GDM1 (cell line): ENCODE measurements at places on chromosomes 11 and 22.

DNA sequence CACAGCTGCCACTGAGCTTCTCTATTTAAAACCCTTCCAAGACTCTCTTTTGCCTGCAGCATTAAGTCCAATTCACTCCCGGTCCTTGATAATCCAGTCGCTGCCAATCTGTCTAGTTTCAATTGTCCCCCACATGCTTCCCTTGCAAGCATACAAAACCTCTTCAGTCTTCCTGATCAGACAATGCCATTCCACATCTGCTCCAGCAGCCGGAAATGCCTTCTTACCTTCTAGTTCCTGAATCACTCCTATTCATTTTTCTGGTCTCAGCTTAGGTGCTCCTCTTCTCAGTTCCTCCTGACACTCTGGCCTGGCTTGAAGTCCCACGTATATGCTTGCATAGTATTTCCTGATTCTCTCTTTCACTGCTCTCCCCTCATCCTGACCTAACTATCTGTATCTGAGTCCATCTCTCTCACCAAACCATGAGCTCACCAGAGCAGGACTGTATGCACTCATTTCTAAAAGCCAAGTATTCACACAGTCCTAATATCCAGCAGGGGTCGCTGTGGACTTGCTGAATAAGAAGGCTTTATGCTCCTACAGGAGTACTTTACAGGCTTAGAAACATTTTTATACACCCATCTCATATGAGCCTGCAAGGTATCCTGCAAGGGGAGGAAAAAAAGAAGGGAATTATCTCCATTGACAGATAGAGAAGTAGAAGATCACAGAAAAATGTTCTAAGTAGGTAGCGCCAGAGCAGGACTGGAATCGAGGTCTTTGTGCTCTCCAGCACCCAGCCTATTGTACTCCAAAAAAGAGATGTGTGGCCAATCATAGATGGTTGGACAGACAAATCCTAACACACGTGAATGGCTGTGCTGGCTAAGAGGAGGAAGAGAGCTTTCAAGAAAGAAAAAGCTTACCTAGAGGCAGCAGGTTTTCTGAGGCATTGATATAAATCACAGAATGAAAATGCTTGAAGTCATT lies 19.2 kb downstream of the XRRA1 start:
- DNase-seq: peak; percentile 57

GRCh38 chr11:92962446-92962845 lies 7.0 kb upstream of the MTNR1B start:
- no peak for DNase-seq

DNA sequence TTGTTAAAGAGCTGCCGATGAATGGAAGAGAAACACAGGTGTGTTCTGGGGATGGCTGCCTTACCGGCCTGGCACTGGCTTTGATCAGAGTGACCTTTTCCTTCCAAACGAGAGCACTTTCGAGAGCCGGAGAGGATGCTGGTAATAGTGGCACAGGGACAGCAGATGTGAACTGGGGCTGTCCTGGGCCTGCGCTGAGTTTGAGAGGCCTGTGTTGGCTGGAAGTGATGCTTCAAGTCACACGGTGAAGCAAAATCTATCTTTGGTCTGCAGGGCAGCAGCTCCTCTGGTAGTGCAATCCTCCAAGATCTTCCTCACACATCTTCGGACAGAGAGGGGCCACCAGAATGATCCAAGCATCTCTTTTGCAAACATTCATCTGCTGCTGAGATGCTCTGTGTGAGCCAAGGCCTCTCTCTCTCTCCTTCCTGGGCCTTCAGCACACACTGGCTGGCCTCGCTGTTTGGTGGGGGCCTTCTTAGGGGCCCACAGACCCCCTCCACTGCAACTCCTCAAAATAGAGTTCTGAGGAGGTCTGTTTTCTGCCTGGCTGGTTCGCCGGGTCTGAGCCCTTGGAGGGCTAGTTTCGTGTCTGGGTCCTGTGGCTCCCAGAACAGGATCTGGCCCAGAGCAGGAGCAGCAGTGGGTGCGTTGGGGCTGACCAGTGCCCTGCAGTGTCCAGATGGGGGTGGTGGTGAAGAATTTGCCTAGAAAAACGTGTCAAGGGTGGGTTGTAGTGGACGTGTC lies 6.4 kb downstream of the MPPED1 start:
- no peak for DNase-seq

DNA sequence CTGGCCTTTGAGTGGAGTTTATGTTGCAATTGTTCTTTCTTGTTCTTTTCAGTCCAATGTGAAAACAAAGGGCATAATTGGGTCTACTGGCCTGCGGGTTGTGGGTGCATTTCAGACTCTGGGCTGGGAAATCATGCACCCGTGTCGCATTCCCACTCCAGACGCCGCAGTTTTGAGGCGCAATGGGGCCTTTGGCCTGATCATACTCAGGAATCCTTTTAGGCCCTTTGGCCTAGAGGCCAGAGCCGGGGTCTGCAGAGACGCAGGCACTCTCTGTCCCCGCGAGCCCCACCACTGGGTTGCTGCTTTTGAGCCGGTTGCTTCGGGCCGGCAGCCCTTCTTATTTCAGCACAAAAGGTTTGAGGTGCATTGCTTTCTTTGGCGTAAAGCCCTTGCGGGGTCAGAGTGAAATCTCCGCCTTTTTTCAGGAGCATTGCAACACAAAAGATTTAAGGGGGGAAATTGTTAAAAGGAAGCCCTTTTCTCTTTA lies 48.4 kb upstream of the DBX1 start:
- DNase-seq: no peak

GRCh38 chr22:24043958-24044357 lies 32.9 kb downstream of the CABIN1 start:
- DNase-seq: no peak

DNA sequence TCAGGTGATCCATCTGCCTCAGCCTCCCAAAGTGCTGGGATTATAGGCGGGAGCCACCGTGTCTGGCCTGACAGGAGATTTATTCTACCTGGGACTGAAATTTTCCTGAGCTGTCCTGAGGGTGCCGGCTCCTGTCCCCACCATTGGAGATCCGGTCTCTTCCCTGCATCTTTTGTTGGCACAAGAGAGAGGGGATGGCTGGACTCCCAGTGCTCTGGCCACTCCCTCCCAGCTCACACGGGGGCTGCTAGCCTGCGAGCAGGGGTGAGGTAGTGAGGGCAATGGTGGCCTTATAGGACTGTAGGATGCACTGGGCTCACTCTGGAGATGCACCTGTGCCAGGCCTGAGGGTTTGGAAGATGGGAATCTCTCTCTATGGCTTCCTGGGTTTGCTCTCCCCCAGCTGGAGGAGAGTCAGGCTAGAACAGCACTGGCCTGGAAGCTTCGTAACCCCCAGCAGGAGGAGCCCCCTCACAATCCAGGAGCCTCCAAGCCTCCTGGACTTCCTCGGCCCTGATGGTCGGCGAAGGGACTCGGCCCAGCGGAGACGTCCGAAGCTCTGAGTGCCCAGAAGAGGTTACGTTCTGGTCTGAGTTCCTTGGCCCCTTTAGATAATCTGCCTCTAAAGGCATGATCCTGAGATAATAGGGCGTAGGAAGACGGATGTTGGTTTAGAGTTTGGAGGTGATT lies 106.4 kb downstream of the NECTIN1 start:
- DNase-seq: no peak

- no peak for DNase-seq
Observed at GRCh38 chr22:17918840-17919239, 105.5 kb downstream of the MICAL3 start.

GRCh38 chr11:120241277-120241676 lies 1.3 kb downstream of the POU2F3 start:
- no peak for DNase-seq

- no peak for DNase-seq
Observed at GRCh38 chr11:33197915-33198727, 36.8 kb upstream of the CSTF3 start.

DNA sequence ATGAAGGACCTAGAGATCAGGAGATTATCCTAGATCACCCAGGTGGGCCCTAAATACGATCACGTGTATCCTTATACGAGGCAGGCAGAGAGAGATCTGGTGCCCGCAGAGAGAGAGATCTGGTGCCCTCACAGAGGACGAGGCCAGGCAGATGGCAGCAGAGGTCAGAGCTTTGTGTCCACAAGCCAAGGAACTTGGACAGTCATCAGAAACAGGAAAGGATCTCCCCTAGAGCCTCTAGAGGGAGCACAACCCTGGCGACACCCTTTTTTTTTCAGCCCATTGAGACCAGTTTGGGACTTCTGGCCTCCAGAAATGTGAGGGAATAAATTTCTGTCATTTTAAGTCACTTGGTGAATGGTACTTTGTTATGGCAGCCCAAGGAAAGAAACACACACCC lies 25.5 kb upstream of the TIMP3 start:
- no peak for DNase-seq

DNA sequence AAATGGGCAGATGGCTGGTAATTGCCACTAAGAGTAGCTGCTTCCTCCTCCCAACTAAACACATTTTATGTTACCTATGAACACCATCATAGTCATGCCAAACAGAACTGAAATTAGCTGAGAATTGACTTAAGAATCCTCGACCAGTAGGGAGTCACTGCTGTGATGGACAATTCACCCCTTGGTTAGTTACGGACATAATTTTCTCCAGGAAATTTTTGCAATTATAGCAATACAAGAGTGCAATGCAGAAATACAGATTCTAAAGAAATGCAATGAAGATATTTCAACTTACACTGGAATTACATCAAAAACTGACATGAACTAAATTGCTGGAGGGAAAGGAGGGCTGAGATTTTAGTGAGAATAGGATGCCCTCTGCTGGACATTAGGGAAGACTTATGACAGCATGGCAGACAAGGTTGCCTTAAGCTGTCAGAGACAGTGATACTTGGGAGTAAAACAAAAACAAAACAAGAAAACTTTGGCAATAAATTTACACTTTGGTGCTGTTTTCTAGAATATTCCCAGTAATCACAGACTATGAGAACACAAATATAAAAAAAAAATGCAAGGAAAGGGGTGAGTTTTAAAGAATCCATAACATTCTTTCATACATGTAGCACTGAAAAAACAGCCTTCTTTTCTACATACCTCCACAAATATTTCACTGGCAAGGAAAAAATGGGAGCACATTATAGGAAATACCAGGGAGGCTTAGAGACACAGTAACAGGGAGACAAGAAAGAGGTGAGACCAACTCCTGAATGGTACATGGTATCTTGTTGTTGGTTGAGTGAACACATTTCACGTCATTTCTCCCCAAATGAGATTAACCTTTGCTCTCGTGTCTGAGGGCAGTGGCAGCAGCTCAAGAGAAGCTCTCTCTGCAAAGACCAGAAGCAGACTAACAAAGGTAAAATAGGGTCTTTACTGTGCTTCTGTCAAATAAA lies 11.2 kb upstream of the PPP2R1B start:
- peak; percentile 56 for DNase-seq

DNA sequence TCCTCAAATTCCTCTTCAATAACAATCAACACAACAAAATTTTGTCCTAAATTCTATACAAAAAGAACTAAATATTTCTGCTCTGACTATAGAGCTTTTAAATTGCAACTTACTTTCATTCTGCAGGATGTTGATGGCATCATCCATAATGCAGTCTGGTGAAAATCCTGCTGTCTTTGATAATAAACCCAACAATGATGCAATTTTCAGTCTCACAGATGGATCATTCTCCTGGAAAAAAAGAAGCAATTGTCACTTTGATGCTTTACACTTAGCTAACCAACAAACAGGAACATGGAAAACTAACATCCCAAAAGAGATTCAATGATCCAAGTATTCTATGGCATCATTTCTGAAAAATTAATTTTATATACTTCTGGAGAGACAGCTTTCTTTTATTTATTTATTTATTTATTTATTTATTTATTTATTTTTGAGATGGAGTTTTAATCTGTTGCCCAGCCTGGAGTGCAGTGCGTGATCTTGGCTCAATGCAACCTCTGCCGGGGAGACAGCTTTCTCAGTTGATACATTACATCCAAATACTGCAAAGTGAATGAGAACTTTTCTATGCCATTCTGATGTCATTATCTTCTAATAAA lies 13.0 kb downstream of the INTS4 start:
- no peak for DNase-seq

DNA sequence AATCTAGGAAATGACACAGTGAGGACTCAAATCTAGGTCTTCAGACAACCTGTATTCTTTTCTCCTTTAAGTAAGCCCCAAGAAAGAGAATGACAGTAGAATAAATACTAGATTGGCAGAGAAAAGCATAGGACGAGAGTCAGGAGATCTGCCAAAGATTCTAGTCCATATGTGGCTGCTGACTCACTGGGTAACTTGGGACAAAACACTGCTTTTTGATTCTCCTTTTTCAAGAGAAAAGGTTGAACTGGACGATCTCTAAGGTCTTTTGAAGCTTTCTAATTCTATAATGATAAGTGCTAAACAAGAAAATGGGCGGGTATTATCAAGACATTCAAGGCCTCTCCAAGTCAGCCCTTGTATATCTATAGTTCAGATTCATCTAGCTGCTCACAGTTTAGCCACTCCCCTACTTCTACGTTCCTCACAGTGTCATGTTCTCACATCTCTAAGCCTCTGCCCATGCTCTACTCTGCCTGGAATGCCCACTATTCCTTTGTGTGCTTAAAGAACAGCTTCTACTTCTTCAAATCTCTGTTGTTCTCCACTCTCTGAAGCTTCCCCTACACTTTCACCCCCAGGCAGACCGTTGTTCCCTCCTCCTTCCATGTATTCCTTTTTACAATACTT lies 53.0 kb downstream of the RELT start:
- DNase-seq: no peak

- DNase-seq: no peak
Observed at GRCh38 chr22:45442116-45442515, 28.6 kb downstream of the RIBC2 start.

DNA sequence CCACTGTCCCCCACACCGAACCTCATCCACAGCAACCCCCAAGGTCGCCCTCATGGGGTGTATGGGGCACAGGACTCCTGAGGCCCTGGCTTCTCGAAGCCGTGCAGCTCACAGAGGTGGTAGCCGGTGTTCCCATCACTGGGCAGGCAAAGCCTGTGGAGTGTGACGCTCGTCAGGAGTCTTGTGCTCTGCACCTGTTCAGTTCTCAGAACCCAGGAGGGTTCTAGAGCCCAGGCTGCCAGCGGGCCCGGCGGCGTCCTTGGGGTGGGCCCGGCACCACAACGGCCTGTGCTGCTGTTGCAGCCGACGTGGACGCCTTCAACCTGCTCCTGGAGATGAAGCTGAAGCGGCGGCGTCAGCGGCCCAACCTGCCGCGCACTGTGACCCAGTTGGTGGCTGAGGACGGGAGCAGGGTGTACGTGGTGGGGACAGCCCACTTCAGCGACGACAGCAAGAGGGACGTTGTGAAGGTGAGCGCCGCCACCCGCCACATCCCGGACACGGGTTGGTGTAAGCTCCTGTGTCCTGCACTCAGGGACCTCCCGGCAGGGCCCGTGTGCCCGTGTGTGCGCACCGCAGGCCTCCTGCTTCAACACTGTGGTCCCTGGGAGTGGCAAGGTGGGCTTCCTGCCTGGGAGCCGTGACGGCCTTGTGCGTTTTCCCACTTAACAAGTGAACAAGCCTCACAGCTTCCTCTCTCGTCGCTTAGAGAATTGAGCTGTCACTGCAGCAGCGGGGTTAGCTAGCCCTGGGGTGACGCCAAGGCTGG lies 6.6 kb upstream of the SELENOO start:
- DNase-seq: no peak

- peak; percentile 60 for DNase-seq
Observed at GRCh38 chr22:41966607-41967240, 2.5 kb upstream of the SEPTIN3 start.

- DNase-seq: no peak
Observed at GRCh38 chr11:76605338-76606074, 65.0 kb downstream of the LRRC32 start.

- DNase-seq: peak; percentile 70
Observed at GRCh38 chr11:32892355-32893092, at the start of gene QSER1. TSS of gene QSER1 (plus strand) at chr11:32892811. CDS start at chr11:32893126, 315 bp downstream.
